NCI-H526 treated with DMSO at 0.1 percent for 48 hours (cell line): ENCODE measurements at places on chromosomes 12 and 14.
A peak's percentile ranks its signal among the peaks of the same experiment; 100 is the strongest.

- DNase-seq, result no peak
Measured at GRCh38 chr12:47747126-47747525, 11.6 kb downstream of the RAPGEF3 start.

DNA sequence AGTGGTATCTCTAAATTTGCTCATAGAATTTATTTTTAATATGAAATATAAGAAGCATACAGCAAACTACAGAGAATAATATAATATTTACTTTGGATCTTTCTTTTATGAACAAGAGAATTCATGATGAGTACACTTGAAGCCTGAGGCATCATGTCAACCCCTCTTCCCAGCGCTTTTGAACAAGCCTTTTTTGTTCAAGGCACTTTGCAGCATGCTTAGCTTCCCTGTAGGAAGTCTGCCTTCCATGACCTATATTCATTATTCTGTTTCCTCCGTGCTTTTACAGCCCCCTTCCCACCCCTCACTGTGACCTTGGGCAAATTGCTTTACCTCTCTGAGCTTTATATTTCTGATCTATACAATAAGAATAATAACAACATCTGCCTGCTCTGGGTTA is 41.6 kb downstream of the SCN8A start:
- DNase-seq, result no peak

DNA sequence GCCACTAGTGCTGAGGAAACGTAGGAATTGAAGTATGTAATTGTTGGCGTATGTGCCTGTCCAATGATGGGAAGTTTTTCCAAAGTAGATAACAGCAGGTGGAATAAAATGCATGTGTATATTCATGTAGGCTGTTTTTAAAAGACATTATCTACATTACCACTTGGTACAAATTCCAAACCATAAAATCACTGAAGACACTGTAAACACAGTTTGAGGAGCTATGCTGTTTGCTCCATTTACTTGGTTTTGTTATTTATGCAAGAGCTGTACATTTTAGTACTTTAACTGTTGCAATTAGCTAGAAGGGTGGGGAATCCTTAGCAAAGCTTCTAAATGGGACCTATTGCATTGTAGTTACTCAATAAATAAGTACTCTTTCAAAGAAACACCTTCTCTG is 274.5 kb upstream of the DIO2 start:
- no peak for DNase-seq

- DNase-seq, result peak; percentile 96
Measured at GRCh38 chr12:26715232-26715631, 117.8 kb downstream of the ITPR2 start.

GRCh38 chr14:23861666-23862065 is 91.9 kb upstream of the DHRS4 start:
- DNase-seq, result no peak

DNA sequence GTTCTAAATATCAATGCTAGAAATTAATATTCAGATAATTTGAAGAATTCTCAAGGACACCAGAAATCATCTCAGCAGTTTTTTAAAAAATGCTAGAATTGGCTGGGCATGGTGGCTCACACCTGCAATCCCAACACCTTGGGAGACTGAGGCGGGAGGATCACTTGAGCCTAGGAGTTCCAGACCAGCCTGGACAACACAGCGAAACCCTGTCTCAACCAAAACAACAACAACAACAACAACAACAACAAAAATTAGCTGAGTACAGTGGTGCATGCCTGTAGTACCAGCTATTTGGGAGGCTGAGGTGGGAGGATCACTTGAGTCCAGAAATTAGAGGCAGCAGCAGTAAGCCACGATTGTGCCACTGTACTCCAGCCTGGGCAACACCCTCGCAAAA is 3.2 kb upstream of the MDP1 start:
- DNase-seq, result no peak

DNA sequence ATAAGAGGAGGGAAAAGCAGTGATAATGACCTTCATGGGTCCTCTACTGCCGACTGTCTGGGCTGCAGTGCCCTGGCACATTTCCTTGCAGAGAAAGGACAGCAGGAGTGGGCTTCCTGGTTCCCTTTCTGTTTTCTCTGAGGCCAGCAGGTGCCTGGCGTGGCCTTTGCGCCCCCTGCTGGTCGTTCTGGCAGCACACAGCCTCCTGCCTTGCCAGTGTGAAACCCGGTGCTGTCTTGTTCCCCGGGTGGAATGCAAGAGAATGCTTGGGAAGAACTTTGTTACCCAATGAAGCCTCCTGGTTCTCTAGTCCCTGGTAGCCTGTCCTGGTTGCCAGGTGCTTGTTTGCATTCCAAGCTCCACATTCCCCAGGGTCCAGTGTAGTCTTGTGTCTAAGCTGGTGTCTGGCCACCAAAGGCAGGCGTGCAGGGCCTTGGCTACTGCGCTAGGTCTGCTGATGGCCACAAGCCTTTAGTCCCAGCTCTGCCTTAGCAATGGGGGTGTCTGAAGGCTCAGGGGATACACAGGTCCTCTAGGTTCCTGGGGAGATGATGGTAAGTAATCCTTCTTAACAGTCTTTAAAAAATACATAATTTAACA is 1392.4 kb upstream of the TMEM132C start:
- peak; percentile 10 for DNase-seq

DNA sequence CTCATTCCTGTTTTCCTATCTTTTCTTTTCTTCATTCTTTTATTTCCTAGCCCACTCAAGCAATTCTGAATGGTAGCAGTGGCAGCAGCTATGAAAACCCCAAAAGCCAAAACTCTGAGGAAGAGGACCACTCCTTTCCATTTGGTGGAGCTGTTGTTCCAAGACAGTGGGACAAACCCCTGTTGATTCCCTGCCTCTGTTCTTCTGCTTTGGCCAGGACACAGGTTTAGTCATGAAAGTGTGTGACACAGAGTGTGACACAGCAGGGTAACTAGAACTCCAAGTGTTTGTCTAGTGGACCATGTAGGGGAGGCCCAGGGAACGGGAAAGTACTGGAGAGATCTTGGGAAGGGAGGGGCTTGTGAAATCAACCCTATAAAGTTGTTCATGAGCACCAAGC is 71.1 kb downstream of the PTCSC3 start:
- no peak for DNase-seq

DNA sequence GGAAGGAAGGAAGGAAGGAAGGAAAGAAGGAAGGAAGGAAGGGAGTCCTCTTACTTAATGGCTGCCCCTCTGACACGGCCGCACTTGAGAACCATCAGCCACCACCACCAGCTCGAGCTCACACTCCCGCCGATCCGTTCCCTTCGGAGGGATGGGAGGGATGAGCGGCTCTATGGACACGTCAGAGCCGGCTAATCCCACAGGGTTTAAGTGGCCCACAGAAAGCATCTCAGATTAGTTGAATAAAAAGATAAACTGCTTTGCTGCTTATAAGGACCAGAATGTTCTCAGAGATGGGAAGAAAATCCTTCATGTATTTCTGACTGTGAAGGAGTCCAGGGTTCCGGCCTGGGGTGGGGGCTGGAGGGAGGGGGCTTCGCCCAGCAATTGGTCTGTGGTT is 31.1 kb downstream of the PRIMA1 start:
- no peak for DNase-seq

DNA sequence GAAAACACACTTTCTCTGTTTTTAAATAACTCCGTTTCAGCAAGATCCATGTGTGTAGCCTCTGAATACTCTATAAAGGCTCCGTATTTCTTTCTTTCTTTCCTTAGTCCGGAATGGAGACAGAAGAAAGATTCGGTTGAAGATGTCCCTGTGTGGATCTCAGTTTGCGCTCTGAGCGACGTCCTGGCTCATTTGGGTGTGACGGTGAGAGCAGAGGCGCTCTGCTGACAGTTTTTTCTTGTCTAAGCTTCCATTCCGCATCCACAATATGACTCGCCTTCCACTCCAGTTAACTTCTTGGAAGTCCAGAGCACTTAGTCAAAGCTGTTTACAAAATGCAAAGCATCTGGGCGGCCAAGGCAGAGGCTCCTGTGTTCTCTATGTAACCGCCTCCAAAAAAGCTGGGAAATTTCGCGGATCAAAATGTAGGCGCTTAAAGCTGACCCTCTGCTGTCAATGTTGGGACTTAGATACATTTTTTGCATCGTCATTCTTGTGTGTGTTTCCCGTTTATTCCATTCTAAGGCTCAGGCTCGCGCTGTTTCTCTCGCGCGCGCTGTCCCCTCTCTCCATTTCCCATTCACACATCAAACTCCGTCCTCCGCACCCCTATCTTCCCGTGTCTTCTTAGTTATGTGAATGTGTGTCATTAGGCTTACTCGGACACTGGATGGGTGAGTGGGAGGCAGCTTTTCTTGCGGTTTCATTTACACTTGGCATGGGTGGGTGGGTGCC is 880 bp upstream of the FLRT2 start:
- no peak for DNase-seq
